ENCODE measurements at places on chromosomes 4 and X.

DNA sequence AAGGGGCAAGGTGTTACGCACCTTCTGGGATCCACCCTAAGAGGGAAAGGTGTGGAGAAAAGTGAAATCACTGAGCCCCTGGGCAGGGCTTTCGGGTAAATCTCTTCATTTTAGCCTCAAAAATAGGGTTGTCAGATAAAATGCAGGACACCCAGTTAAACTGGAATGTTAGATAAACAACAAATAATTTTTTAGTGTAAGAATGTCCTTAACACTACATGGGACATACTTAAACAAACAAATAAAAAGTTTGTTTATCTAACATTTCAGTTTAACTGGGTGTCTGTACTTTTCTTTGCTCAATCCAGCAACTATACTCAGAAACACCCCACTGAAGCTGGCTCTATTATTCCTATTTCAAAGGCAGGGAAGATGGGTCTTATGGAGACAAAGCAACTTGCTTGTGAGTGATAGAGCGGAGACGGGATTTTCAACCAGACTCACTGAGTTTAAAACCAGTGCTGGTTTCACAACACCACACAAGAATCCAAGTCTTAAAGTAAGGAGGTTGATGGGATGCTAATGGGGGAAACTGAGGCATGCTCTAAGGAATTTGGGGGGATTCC, 144.8 kb upstream of the RBPJ start:
- no peak overlapping the region for H3K4me3 ChIP-seq
- no peak overlapping the region for H3K27ac ChIP-seq
- H3K4me1 ChIP-seq = no peaks in the 10 kb centered on the region
- H3K36me3 ChIP-seq = no peaks in the 10 kb centered on the region

GRCh38 chrX:110341189-110342035, 17.2 kb upstream of the RTL9 start:
- H3K36me3 ChIP-seq = no peaks in the 10 kb centered on the region
- H3K4me1 ChIP-seq = no peaks in the 10 kb centered on the region
- H3K4me3 ChIP-seq = no peak overlapping the region
- DNase-seq = no peak

GRCh38 chr4:86721412-86721811, 127.3 kb downstream of the PTPN13 start:
- no peak for DNase-seq
- no peaks in the 10 kb centered on the region for H3K27me3 ChIP-seq
- H3K36me3 ChIP-seq = no peaks in the 10 kb centered on the region
- no peak overlapping the region for H3K27ac ChIP-seq
- no peak overlapping the region for H3K4me3 ChIP-seq
- H3K4me1 ChIP-seq = no peaks in the 10 kb centered on the region

GRCh38 chrX:10831716-10832502, 211.5 kb upstream of the MID1 start:
- H3K36me3 ChIP-seq = no peaks in the 10 kb centered on the region
- no peak for DNase-seq

DNA sequence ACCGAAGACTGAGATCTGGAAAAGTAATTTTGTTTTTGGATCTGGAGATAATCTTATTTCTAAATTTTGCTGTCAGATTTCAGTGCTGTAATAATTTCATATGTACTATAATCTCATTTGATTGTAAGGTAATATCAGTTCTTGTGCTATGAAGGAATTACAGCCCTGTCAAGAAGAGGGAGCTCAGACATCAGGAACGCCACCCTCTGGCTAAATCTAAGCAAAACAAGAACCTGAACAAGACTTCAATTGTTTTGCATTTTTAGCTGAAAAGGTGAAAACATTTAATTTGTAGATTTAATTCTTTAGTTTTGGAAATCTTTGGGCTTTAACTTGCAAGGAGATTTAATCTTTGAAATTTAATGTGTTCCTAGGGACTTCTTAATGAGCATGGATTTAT, 525.4 kb upstream of the HS3ST1 start:
- H3K27ac ChIP-seq = no peak overlapping the region
- no peak for DNase-seq
- no peaks in the 10 kb centered on the region for H3K36me3 ChIP-seq

DNA sequence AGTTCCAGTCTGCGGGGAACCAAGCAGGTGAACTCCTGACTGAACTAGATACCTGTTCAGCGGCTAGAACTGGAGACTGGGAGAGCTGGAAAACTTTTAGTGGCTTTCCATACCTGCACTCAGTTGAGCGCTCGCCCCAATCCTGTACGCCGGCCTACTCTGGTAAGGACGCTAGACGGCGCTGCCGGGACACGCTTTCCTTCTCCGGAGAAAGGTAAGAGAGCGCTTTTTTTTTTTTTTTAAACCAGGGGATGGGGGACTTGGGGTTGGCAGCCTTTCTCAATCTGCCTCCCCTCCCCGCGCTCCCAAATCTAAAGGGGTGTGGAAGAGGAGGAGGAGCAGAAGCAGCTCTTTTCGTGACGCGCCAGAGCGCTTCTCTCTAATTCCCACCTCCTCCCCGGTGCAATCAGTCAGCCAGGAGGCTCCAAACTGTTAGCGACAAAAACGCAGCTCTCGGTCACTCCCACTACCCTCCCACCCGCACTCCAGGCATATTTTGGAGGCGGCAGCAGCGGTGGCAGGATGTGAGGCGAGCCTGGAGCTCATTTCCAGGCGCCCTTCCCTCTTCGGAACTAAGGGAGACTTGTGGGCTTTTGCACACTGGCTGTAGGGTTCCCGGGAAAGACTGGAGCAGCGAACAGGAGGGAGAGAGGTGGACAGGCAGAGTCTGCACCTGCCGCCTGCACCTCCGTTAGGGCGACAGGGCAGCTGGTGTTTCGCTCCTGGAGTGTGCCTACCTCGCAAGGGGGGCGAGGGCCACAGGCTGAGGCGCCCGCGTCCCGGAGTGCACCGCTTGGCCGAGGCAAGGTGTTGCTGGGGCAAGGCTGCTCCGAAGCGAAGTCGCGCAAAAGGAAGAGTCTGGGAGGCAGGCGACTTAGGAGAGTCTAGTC, at the start of gene IL1RAPL2:
Gene IL1RAPL2 (plus strand): TSS at position 409 of the 890 bp plus-strand sequence.
- H3K4me1 ChIP-seq = no peaks in the 10 kb centered on the region
- no peak within 1 kb of the TSS for H3K27ac ChIP-seq
- no peak within 1 kb of the TSS for H3K4me3 ChIP-seq
- H3K27me3 ChIP-seq = no peaks in the 10 kb centered on the region

GRCh38 chrX:92209936-92210335, 430.8 kb downstream of the PCDH11X start:
- H3K27me3 ChIP-seq = no peaks in the 10 kb centered on the region
- no peaks in the 10 kb centered on the region for H3K4me1 ChIP-seq
- no peak overlapping the region for H3K4me3 ChIP-seq

DNA sequence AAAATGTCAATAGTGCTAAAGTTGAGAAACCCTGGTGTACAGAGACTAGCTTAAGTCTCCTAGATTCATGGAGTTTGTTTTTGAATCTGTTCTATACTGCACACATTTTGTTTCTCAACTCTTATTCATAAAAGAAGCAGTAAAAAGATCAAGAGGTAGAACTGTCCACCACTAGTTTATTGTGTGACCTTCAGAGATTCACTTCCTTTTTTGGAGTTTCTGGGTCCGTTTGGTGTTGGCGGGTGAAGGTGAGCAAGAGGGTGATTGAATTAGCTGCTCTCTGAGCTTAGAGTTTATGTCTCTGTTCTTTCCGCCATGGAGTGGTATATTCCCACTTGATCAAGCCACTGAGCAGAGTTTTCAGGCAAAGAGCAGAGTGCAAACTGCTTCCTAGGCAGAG, 21.4 kb upstream of the PLAC1 start:
- DNase-seq = no peak
- no peak overlapping the region for H3K27ac ChIP-seq
- H3K27me3 ChIP-seq = no peaks in the 10 kb centered on the region

DNA sequence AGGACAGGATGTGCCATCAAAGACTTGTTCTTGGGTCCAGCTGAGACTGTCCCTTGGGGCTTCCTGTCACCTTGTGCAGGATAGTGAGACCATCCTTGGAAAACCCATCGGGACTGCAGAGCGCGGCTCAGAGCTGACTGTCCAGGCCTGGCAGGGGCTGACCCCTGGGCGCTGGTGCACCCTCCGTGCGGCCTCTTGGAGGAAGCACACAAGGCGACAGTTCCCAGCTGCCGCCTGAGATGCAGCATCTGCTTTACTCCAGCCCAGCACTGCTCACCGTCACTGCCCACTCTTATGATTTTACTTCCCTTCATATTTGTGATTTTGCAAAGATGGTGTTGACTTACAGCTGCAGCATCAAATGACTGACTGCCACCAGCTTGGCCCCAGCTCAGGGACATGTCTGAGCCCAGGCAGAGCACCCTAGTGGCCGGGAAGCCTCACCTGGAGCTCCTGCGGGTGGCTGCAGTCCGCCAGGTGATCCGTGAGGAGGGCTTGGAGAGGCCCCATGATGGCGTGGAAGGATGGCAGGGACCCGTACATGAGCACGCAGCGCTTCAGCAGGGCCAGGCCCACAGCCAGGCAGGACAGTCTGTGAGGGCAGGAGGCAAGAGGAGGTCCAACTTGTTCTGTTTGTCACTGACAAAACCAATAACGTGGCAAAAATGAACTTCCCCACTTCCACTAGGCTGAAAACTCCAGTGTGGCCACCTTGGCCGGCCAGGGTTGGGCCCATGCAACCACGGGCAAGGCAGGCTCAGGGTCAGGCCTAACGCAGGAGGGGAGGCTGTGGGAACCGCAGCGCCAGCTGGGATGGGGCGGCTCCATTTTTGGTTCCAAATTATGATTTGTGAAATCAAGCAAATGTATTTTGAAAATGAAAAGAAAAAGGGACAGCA, 21.8 kb downstream of the NOP14 start:
- H3K4me3 ChIP-seq = no peak overlapping the region
- no peak overlapping the region for H3K27ac ChIP-seq
- no peak for DNase-seq
- H3K4me1 ChIP-seq = peaks cover 14% of the 10 kb centered on the region
- H3K36me3 ChIP-seq = no peaks in the 10 kb centered on the region
- no peaks in the 10 kb centered on the region for H3K27me3 ChIP-seq

GRCh38 chr4:39319676-39320075, 46.5 kb downstream of the RFC1 start:
- H3K27me3 ChIP-seq = no peaks in the 10 kb centered on the region
- H3K36me3 ChIP-seq = no peaks in the 10 kb centered on the region
- no peak overlapping the region for H3K4me3 ChIP-seq
- H3K27ac ChIP-seq = no peak overlapping the region

DNA sequence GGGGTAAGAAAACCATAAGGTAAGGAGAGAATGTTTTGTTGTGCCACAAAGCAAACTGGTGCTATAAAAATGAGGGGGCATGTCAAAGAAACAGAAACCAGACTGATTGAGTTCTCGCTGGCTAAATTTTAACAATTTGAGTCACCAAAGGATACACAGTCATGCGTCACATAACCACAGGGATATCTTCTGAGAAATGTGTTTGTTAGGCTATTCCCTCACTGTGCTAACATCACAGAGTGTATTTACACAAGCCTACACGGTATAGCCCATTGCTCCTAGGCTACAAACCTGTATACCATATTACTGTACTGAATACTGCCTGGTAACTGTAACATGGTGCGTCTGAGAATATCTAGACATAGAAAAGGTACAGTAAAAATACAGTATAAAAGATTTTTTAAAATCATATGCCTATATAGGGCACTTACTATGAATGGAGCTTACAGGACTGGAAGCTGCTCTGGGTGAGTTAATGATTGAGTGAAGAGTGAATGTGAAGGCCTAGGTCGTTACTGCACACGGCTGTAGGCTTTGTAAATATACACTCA, 50.1 kb downstream of the FBXW7 start:
- H3K4me3 ChIP-seq = no peak overlapping the region
- H3K27ac ChIP-seq = no peak overlapping the region
- no peaks in the 10 kb centered on the region for H3K4me1 ChIP-seq
- H3K27me3 ChIP-seq = no peaks in the 10 kb centered on the region
- no peak for DNase-seq

GRCh38 chrX:145848857-145849256, 31.2 kb downstream of the SLITRK2 start:
- no peak overlapping the region for H3K4me3 ChIP-seq
- no peaks in the 10 kb centered on the region for H3K36me3 ChIP-seq
- no peak for DNase-seq
- H3K4me1 ChIP-seq = no peaks in the 10 kb centered on the region
- H3K27ac ChIP-seq = no peak overlapping the region

DNA sequence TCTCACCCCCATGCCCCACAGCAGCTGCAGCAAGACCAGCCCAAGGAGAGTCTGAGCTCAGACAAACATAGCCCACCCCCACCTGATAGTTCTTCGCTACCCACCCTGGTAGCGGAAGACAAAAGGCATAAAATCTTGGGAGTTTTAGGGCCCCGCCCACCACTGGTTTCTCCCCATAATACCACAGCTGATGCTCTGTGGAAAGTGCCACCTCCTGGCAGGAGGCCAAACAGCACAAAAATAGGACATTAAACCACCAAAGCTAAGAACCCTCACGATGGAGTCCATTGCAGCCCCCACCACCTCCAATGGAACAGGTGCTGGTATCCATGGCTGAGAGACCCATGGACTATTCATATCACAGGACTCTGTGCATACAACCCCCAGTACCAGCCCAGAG, 226.7 kb downstream of the SNCA start:
- no peak for DNase-seq
- H3K27ac ChIP-seq = no peak overlapping the region
- no peaks in the 10 kb centered on the region for H3K4me1 ChIP-seq
- no peaks in the 10 kb centered on the region for H3K27me3 ChIP-seq

GRCh38 chr4:147633113-147633512, 15.9 kb downstream of the TMEM184C start:
- no peak overlapping the region for H3K27ac ChIP-seq
- H3K4me3 ChIP-seq = no peak overlapping the region
- H3K36me3 ChIP-seq = no peaks in the 10 kb centered on the region
- H3K4me1 ChIP-seq = no peaks in the 10 kb centered on the region
- DNase-seq = no peak

DNA sequence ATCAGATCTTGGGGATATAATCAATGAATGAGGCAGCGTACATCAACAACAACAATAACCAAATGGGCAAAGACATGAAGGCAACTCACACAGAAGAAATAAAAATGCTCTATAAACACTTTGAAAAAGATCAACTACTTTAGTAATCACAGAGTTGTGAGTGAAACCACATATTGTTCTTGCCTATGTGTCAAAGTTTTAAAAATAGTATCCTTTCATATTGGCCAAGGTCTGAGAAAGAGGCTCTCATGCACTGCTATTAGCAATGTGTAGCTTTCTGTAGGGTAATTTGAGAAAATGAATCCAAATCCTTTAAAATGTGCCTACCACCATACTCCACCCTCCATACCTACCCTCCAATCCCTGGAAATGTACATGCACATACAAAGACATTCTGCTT, 25.0 kb downstream of the COQ2 start:
- no peak overlapping the region for H3K27ac ChIP-seq
- no peak for DNase-seq
- no peaks in the 10 kb centered on the region for H3K27me3 ChIP-seq
- no peaks in the 10 kb centered on the region for H3K36me3 ChIP-seq

DNA sequence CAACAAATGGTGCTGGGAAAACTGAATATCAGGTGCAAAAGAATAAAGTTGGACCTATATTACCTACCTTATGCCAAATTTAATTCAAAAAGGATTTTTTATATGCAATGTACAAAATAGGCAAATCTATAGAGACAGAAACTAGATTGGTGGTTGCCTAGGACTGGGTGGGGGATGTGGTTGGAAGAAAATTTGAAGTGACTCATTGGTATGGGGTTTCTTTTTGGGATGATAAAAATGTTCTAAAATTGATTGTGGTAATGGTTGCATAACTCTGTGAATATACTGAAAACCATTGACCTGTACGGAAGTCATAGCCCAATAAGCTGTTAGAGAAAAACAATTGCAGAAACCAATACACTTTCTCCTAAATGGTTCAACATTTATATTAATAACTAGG, 72.1 kb downstream of the COL4A5 start:
- no peaks in the 10 kb centered on the region for H3K36me3 ChIP-seq
- H3K4me3 ChIP-seq = no peak overlapping the region
- no peak for DNase-seq
- no peaks in the 10 kb centered on the region for H3K27me3 ChIP-seq
- no peaks in the 10 kb centered on the region for H3K4me1 ChIP-seq
